Endothelial cell of coronary artery (primary cell): ENCODE measurements at places on chromosomes 5 and 9. TPM values are rescaled to one million over a fixed set of nuclear protein-coding genes. Genes with fewer than 3 reads are reported as not detected.

KIF20A gene
- total RNA-seq: 24.5 and 60.4 TPM in 2 replicates

CTNND2 gene
- not detected in 2 replicates for total RNA-seq

TMEM252 gene
- not detected in 2 replicates for total RNA-seq

PARP8 gene
- total RNA-seq: 0.27 and 1.0 TPM in 2 replicates

NIPAL4 gene
- total RNA-seq: not detected in 2 replicates

SLC6A19 gene
- not detected in 2 replicates for total RNA-seq

PCDHB4 gene
- 0.09 TPM in 2 replicates for total RNA-seq

GPR151 gene
- not detected in 2 replicates for total RNA-seq

LMX1B gene
- not detected in 2 replicates for total RNA-seq

SLC45A2 gene
- 0.09 TPM in 1 of 2 replicates, not detected in the other for total RNA-seq

NEK6 gene
- total RNA-seq: 38.2 and 103 TPM in 2 replicates

ADGRD2 gene
- not detected in 2 replicates for total RNA-seq
